ENCODE measurements at places on chromosomes 1 and 21.
A peak's percentile ranks its signal among the peaks of the same experiment; 100 is the strongest.

DNA sequence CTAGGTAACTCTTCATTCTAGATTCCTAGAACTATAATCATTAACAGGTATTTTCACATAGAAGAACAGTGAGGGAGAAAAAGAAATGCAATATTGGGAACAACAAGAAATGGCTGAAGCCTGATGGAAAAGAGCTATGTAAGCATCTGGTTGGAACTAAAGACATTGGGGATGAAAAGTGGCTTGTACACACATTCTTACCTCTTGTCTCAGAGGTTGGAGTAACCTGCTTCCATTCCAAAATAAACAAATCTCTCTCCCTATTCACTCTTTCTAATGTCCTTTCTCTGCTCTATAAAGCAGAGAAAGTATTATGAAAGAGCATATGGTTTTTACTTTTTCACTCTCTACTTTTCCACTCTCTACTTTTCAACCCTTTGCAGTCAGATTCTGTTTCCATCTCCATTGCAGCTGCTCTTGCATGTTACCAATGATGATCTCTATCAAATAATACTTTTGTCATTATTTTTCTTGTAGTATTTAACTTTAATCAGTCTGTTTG is 37.5 kb downstream of the CMPK1 start:
- no peak for DNase-seq

GRCh38 chr1:181033799-181034451 is at the start of gene MR1:
TSS of gene MR1 (plus strand) at chr1:181033983. CDS start at chr1:181034008, 25 bp downstream.
- DNase-seq, result peak; percentile 87

GRCh38 chr21:21156957-21157356 is 158.7 kb downstream of the NCAM2 start:
- no peak for DNase-seq

GRCh38 chr1:203475012-203475981 is at the start of gene PRELP:
TSS of gene PRELP (plus strand) at chr1:203475806. CDS start at chr1:203483185, 7,379 bp downstream.
- DNase-seq, result no peak

DNA sequence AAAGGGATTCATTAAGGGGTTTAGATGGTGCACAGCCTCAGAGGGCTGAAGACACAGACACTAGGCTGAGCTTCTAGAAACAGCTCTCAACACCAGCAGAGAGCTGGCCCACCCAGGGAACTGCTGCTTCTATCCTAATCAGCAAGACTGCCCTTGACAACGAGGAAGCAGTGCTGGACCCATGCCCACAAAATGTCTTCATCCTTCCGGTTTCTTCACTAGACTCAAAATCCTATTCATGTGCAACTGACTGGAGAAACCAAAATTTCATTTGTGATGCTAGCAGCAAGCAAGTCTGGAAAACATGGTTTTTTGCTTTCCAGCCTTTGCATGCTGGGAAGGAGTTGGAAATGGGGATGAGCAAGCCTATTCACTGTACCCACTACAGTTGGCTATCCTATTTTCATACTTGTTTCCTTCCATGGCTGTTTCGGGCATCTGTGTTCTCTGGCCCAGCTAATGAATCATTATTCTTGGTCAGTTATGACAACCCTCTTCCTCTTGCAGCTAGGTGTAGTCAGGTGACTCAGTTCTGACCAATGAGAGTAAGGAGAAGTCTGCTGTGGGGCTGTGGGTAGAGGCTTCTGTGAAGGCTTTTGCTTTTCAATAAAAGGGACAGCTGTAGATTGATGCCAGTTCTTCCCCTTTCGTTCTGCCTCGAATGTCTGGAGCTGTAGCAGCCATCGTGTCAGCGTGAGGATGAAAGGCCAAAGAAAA is 14.6 kb upstream of the TMEM61 start:
- DNase-seq, result no peak

GRCh38 chr21:36163750-36164741 is 7.4 kb downstream of the DOP1B start:
- no peak for DNase-seq

DNA sequence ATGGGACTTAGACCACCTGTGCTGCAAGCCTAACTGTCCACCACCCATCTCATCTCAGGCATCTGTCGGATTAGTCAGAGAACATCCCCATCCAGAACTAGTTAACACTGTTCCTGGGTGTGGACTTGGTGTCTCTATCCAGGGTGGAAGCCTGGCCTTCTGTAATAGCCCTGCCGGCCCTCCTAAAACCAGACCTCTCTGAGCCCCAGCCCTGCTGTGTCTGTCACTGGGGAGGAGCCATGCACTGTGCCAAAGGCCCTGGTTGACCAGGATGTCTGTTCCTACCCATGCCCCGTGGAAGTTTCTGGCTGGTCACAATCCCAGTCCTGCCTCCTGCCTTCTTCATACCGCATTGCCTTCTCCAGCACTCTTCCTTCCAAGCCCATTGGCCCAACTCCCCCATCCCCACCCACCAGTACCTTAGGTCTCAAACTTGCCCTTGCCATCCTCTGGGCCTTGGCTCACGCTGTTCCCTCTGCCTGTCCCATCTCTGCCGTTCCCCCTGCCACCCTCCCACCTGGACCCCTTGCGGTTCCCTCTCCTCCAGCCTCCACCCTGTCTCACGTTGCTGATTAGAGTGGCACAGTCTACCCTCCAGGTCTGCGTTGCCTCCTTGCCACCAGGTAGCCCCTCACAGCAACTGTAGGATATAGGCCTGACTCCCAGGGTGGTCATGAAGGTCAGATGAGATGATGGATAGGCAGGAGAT is 105.6 kb downstream of the EPHB2 start:
- no peak for DNase-seq

- no peak for DNase-seq
These were observed 114.7 kb downstream of the PBX1 start for GRCh38 chr1:164673584-164674214.

DNA sequence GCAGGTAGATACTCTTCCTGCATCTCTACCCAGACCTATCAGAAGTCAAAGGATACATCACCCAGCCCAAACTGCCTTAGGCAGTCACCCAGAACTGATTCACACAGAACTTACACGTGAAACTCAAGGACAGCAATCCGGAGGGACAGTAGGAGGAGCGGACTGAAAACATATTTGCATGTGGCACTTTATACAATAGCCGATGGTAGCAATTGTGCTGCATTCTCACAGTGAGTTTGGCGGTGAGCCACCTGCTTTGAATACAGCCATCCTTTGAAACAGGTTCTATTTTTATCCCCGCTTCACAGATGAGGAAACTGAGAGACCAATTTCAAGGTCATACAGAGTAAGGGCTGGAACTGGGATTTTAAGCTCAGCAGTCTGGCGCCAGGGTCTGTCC is 69.5 kb downstream of the EDEM3 start:
- no peak for DNase-seq

DNA sequence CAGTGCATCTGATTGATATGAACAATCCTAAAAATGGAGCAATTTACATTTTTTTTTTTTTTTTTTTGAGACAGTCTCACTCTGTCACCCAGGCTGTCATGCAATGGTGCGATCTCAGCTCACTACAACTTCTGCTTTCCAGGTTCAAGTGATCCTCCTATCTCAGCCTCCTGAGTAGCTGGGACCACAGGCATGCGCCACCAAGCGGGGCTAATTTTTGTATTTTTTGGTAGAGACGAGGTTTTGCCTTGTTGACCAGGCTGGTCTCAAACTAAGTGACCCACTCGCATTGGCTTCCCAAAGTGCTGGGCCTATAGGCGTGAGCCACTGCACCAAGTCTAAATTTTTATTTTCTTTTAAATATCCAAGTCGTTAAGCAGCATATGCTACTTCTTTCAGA is 109.0 kb downstream of the FAF1 start:
- no peak for DNase-seq

GRCh38 chr1:93541045-93541444 is 93.1 kb downstream of the FNBP1L start:
- no peak for DNase-seq

DNA sequence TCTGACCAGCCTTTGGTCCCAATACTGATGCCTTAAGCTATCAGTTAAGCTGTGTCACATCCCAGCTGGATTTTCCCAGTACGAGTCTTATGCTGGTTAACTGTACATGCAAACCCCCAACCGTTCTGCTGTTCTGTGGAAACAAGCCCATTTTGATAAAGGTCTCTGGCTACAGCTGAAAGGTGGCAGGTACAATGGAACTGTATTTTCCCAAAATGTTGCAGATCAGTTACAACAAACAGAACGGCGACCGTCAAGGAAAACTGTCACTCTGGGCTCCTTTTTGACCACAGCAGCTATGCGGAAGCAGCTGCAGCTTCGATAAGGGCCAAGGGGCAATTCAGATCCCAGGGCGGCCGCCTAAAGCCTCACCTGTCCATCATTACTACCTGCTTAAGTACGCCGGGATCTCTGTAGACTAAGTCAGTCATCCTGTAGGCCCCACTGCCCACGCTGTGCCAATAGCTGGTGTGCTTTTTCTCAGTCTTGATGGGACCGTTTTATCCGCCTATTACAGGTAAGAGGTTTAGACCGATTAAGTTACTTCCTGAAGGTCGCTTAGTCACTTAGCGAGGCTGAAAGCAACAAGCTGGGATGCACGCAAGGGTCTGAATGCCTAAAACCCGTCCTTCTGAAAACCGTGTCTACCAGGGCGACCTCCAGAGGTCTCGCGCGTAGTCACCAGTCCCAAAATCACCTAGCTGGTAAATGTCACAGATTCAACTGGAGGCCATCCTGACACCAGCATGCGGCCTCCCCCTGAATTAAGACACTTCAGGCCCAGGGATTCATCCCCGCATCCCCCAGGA is 11.1 kb upstream of the RAB42 start:
- DNase-seq, result peak; percentile 64

- no peak for DNase-seq
These were observed 24.7 kb downstream of the PALMD start for GRCh38 chr1:99670583-99670982.

DNA sequence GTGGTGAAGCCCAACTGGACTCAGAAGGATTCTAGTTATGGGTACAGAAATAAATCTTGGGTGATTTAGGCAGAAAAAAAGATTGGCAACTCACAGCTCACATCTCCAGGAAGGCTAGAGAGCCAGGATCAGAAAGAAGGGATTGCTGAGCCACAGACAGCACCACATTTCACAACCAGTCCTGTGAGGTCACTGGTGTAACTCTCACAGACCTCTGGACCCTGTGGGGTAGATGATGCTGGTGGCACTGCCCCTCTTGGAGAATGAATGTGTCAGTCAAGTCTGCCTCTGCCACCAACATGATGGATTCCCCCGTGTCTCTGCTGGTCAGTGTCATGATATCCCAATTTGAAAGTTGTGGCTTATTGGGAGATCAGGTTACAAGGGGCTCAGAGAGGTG is 70.9 kb upstream of the HMCN1 start:
- no peak for DNase-seq

All from central memory CD4-positive, alpha-beta T cell (primary cell).